Breast epithelium (tissue), 4 donors: ENCODE measurements at places on chromosomes 16 and 17.

DNA sequence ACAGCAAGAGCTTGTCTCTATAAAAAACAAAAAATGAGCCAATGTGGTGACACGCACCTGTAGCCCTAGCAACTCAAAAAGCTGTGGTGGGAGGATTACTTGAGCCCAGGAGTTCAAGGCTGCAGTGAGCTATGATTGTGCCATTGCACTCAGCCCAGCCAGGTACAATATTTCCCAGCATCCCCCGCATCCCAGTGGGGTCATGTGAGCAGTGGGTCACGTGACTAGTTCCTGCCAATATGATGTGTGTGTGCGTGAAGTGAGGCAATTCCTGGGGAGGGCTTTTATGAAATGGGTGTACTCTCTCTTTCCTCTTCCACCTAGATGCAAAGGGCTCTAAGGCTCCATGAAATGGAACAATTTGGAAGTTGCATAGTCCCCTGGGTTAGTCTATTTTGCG lies 81.3 kb downstream of the GSG1L start:
- no peak for DNase-seq

GRCh38 chr16:85206472-85207356 lies 94.4 kb upstream of the CIBAR2 start:
- DNase-seq, result peak; percentile 48

- DNase-seq, result no peak
Observed at GRCh38 chr17:72416054-72416675, 295.3 kb downstream of the SOX9 start.

GRCh38 chr17:77459018-77459755 lies 318.4 kb downstream of the SEC14L1 start:
- DNase-seq, result no peak

DNA sequence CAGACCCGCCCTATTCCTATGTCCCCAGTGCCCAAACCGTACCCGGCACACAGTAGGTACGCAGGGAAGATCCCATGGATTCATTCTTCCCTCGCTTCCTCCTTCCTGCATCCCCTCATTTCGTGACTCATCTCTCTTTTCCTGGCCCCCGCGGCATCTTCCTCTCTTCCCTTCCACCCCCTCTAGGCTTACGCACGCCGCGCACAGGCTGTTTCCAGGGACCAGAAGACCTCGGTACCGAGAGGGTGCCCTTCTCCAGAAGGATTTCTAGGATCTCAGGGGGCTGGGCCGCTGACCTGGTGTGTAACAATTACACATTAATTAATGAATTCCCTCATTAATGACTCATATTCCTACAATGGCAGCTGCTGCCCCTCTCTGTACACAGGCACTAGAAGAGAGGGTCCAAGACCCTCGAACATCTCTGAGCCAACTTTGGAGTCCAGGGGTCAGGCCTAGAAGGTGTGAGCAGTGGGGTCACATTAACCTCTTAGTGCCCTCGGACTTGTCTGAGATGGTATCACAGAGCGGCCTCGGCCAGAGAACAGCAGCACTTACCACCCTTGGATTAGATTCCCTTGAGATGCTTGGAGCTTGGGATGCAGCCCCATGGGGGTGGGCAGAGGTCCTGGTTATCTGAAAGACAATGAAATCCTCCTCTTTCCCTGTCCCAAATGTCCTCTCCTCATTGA lies 16.8 kb upstream of the PLLP start:
- DNase-seq, result no peak

DNA sequence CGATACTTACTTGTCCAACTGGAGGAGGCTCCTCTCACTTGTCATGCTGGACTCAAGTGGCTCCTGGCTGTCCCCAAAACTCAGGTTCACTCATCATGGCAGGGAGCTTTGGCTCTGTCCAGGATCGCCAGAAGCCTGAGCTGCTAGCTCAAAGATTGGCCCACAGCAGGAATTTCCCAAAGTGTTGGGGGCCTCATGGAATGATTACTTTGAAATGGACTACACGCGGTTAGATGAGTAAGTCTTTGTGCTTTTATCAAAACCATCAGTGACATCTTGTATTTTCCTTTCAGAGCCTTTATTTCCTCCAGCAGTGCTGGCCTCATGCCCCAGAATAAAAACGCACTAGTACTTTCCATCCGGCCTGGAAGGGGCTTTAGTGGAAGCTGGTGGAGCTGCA lies 29.2 kb upstream of the PHB1 start:
- DNase-seq, result no peak

DNA sequence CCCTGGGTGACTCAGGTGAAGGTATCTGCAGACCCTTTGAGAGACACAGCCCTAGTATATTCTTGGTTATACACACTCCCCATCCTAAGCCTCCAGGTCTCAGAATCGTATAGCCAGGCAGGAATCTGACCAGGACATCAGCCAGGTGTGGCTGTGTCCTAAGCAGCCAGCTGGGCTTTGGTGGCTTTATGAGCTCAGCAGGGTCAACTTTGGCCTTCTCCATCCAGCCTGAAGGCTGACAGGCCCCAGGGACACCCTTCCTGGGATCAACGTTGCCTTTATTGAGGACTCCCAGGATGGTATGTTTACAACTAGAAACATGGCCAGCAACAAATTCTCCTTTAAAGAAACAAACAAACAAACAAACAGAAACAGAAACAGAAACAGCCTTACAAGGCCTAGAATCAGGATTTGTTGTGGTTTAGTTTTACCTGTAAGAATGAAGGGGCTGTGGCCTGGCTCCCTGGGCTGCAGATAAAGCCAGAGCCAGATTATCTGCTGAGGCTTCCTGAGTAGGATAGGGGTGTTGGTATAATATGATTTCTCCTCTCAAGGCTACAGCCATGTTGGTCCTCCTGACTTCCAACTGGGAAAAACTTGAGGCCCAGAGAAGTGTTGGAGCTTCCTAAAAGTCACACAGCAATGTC lies 8.5 kb downstream of the KIF19 start:
- no peak for DNase-seq

DNA sequence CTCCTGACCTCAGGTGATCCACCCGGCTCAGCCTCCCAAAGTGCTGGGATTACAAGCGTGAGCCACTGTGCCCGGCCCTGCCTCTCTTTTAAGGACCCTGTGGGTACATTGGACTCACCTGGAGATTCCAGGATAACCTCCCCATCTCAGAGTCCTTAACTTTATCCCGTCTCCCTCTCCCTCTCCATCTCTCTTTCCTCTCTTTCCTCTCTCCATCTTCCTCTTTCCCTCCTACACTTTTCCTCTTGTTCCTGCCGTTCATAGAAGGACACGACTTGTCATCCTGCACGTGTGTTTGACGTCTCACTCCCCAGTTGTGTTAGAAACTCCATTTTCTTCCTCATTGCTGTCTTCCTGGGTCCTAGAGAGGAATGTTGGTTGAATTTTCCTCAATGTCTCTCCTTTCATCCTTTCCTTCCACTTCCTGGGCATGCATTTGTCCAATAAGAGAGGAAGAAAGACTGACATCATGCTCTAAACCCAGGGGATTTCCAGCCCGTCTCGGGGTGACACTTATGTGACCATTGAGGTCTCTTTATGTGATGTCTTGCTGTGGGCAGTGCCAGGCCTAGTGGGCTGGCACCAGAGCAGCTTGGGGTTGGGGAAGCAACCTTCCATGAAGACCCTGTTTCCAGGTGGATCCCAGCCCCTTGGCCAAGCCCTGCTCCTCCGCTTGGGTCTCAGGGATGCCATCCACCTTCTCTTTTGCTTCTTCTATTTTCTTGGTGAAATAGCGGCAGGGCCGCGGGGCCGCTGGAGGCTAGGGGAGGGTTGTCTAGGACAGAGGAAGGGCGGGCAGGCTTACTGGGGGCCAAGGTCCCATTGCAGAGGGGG lies 39.8 kb upstream of the IRF8 start:
- no peak for DNase-seq

- DNase-seq, result no peak
Observed at GRCh38 chr16:10862438-10862837, 14.6 kb upstream of the CIITA start.

- no peak for DNase-seq
Observed at GRCh38 chr17:58968426-58969061, 138.1 kb downstream of the TRIM37 start.

GRCh38 chr16:4233431-4233830 lies 8.4 kb downstream of the SRL start:
- DNase-seq, result no peak
